ENCODE measurements at places on chromosomes 2 and 18.

DNA sequence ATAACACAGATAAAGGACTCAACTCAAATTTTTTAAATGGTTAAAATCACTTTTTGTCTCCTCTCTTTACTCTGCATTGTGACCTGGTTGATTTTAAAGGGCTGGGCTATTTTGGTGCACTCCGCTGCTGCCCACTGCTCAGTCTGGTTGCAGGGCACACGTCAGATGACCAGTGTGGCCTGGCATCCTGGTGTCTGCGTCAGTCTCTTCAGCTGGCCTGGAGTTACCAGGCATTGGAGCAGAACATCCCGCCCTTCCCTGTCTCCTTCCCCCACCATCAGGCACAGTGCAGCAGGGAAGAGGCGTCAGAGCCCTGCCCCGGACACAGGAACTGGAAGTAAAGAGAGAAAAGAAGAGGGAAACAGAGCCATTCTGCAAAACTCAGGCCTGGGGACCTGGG is 8.9 kb downstream of the C1QL2 start:
- DNase-seq = no peak

- DNase-seq = no peak
Measured at GRCh38 chr18:35968278-35968880, 4.1 kb upstream of the RMP24 start.

DNA sequence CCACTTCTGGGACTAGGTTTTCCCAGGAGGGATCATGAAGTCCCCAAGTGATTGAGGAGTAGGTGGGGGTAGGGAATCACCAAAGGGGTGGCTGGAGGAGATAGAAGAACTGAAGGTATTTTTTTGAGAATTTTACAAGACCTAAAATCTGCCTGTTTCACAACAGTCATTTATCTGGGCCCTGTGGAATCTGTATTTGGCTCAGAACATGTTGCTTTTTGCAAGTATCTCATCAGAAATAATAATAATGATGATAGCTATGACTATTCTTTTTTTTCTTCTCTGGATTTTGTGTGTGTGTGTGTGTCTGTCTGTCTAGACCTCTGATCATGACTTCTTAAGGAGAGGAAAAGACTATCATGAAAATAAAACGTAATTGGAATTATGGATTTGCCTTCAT is 13.9 kb downstream of the STON1 start:
- no peak for DNase-seq

- no peak for DNase-seq
Measured at GRCh38 chr2:144942516-144943256, 422.8 kb upstream of the ZEB2 start.

DNA sequence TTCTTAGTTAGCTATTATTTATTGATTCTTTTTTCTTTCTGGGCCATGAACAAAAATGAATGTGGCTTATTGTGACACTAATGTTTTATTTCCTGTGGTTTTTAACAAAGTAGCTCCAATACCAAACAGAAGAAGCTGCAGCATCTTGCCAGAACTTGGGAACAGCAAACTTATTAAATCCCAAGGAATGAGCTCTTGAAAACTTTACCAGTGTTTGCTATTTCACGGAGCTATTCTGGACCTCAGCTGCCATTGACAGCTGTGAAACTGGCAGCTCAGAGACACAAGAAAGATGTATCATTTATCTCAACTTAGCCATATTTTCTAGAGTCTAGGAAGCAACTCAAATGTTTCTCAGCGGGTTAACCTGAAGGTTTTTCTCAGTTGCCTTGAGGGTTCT is 91.0 kb upstream of the NEUROD1 start:
- no peak for DNase-seq

DNA sequence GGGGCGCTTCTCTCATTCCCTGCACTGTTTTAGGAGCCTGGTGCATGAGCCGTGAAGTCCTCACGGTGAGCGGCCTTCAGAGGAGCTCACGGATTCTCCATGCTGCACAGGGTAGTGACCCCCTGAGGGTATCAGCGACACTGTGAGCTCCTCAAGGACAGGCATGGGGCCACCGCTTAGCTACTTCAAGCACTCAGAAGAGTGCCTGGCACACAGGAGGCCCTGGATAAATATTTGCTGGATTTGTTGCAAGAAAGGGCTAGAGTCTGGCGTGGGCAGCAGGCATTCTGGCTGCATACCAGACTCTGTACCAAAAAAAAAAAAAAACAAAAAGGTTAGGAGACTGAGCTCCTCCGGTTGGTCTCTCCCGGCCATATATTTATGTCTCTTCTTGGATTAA is 5.7 kb upstream of the MBP start:
- no peak for DNase-seq
